Type B pancreatic cell (in vitro differentiated cells): ENCODE measurements at places on chromosomes 3 and 15.

- H3K27ac ChIP-seq, result no peak overlapping the region
- no peak for DNase-seq
- H3K4me3 ChIP-seq, result no peak overlapping the region
- peaks cover 14% of the 10 kb centered on the region for H3K4me1 ChIP-seq
Measured at GRCh38 chr3:156445117-156446090, 109.5 kb downstream of the SSR3 start.

- no peak overlapping the region for H3K4me3 ChIP-seq
- H3K36me3 ChIP-seq, result no peaks in the 10 kb centered on the region
- no peak overlapping the region for H3K27ac ChIP-seq
Measured at GRCh38 chr3:94607778-94608177, 544.9 kb downstream of the NSUN3 start.

DNA sequence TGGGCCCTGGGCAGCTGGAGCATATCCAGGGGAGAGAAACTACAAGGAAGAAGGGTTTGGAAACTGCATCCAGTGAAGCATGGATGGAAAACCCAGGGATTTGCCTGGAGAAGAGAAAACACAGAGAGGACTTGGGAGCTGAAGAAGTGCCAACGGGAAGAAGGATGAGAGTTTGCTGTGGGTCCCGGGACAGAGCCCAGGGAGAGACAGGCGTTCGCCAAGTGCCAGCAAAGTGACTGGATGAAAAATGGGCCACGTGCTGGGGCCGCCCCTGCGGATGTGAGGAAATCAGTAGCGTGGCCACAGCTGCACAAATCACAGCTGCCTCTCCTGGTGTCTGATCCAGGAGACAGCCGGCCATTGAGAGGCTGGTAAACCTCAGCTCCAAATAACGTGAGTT is 70.4 kb downstream of the HES1 start:
- peaks cover 15% of the 10 kb centered on the region for H3K27me3 ChIP-seq
- H3K4me1 ChIP-seq, result peaks cover 57% of the 10 kb centered on the region
- H3K27ac ChIP-seq, result peak overlapping the region; percentile 95
- DNase-seq, result no peak
- no peaks in the 10 kb centered on the region for H3K36me3 ChIP-seq
- H3K4me3 ChIP-seq, result peak overlapping the region; percentile 91

- peaks cover 97% of the 10 kb centered on the region for H3K27me3 ChIP-seq
- peak; percentile 90 for DNase-seq
- peaks cover 14% of the 10 kb centered on the region for H3K36me3 ChIP-seq
- H3K4me3 ChIP-seq, result peak overlapping the region; percentile 79
- peak overlapping the region; percentile 62 for H3K27ac ChIP-seq
- H3K4me1 ChIP-seq, result peaks cover 11% of the 10 kb centered on the region
Measured at GRCh38 chr3:147418808-147419701, 9.9 kb downstream of the ZIC1 start.

- H3K4me1 ChIP-seq, result no peaks in the 10 kb centered on the region
- H3K4me3 ChIP-seq, result no peak overlapping the region
- no peak overlapping the region for H3K27ac ChIP-seq
- no peaks in the 10 kb centered on the region for H3K27me3 ChIP-seq
- H3K36me3 ChIP-seq, result no peaks in the 10 kb centered on the region
- no peak for DNase-seq
Measured at GRCh38 chr3:78360849-78361248, 1321.0 kb downstream of the ROBO2 start.

- no peak for DNase-seq
- H3K27me3 ChIP-seq, result no peaks in the 10 kb centered on the region
- H3K4me3 ChIP-seq, result no peak overlapping the region
- H3K36me3 ChIP-seq, result peaks cover 3% of the 10 kb centered on the region
- no peak overlapping the region for H3K27ac ChIP-seq
Measured at GRCh38 chr15:81929557-81929956, 116.3 kb downstream of the MEX3B start.

DNA sequence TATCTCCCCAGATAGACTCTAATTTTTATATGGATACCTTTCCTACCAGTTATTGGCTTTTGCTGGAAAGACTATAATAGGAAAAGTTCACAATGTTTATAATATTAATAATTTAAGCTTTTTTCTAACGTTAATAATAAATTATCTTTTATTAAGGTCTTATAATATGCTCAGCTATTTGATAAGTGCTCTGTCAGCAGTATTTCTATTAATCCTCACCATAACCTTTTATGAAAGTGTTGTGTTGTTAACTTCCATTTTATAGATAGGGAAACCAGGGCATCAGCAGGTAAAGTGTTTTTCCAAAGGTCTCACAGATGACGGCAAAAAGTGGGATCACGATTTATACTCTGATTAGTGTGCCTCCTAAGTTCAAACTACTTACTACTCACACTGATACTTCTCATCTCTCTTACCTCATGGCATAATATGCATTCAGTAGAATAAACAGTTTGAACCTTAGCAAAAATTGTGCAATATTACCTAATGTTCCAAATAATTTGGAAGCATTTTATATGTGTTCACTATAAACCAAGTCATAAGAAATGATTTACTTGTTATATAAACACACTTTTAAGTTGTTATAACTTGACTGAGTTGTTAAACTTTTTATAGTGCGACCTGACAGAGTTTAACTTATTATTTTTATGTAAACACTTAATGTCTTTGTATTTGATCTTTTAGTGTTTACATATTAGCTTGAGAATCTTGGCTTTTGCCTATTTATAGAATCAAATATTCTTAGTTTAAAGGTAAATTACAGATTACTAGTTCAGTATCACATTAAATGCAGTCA is 274.9 kb upstream of the DCBLD2 start:
- no peaks in the 10 kb centered on the region for H3K4me1 ChIP-seq
- H3K4me3 ChIP-seq, result no peak overlapping the region
- no peaks in the 10 kb centered on the region for H3K36me3 ChIP-seq
- no peak overlapping the region for H3K27ac ChIP-seq
- H3K27me3 ChIP-seq, result peaks cover 5% of the 10 kb centered on the region

- H3K36me3 ChIP-seq, result no peaks in the 10 kb centered on the region
- H3K4me3 ChIP-seq, result no peak overlapping the region
Measured at GRCh38 chr3:105356396-105356795, 10.3 kb upstream of the ALCAM start.

GRCh38 chr3:38582941-38583645 is 66.4 kb downstream of the SCN5A start:
- peaks cover 4% of the 10 kb centered on the region for H3K4me1 ChIP-seq
- no peak overlapping the region for H3K27ac ChIP-seq
- peaks cover 4% of the 10 kb centered on the region for H3K27me3 ChIP-seq
- peak; percentile 68 for DNase-seq

DNA sequence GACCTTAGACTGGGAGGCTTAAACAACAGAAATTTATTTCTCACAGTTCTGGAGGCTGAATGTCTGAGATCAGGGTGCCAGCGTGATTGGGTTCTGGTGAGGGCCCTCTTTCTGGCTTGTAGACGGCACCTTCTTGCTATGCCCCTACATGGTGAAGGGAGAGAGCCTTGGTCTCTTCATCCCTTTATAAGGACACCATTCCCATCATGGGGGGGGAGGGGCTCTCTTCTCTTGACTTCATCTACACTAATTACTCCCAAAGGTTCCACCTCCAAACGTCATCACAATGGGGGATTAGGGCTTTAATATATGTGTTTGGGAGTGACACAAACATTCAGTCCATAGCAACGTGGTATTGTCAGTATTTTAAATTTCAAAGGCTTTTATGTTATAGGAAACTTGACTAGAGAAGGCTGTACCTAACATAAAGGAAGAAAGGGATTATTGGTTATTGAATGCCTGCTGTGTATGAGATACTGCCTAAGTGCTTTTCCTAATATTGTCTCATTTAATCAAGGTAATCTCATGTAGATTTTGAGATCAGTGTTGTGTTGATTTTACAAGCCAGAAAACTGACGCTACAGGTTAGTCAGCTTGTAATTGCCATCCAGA is 20.9 kb downstream of the SYN2 start:
- no peak for DNase-seq
- H3K36me3 ChIP-seq, result no peaks in the 10 kb centered on the region
- peaks cover 17% of the 10 kb centered on the region for H3K27me3 ChIP-seq
- H3K4me3 ChIP-seq, result no peak overlapping the region

- peaks cover 4% of the 10 kb centered on the region for H3K27me3 ChIP-seq
- no peaks in the 10 kb centered on the region for H3K36me3 ChIP-seq
Measured at GRCh38 chr3:130604806-130605205, 87.8 kb downstream of the COL6A6 start.

DNA sequence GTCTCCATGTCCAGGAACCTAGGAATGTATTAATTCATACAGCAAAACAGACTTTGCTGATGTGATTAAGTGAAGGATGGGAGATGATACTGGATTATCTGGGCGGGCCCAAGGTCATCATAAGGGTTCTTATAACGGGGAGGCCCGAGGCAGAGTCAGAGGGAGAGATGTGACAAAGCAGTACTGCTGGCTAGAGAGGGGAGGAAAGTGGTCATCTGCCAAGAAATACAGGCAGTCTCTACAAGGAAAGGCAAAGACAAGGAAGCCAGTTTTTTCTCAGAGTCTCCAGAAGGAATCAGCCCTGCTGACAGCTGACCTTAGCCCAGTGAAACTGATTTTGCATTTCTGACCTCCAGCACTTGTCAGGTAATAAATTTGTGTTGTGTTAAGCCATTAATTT is 66.2 kb upstream of the CORO2B start:
- H3K4me1 ChIP-seq, result peaks cover 15% of the 10 kb centered on the region
- peaks cover 11% of the 10 kb centered on the region for H3K27me3 ChIP-seq

GRCh38 chr15:80325206-80325605 is 73.2 kb upstream of the CTXND1 start:
- no peak overlapping the region for H3K4me3 ChIP-seq
- no peak for DNase-seq
- no peaks in the 10 kb centered on the region for H3K36me3 ChIP-seq
- no peak overlapping the region for H3K27ac ChIP-seq
- H3K4me1 ChIP-seq, result no peaks in the 10 kb centered on the region
- H3K27me3 ChIP-seq, result peaks cover 8% of the 10 kb centered on the region

DNA sequence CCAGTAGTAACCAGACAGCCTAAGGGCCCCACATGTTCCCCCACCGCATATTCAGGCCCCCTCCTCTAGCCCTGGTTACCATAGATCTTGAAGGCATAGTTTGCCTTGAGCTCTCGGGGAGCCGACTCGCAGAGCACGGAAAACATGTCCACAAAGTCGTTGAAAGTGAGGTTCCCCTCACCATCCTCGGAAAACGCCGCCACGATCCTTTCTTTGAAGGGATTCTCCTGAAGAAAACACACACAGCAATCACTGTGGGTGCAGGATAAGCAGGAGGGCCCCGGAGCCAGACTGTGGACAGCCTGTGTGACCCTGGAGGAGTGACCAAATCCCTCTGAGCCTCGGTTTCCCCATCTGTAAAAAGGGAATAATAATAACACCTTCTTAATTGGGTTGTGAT is 16.8 kb downstream of the SH2D7 start:
- no peaks in the 10 kb centered on the region for H3K36me3 ChIP-seq
- H3K27me3 ChIP-seq, result no peaks in the 10 kb centered on the region
- peaks cover 6% of the 10 kb centered on the region for H3K4me1 ChIP-seq
- no peak overlapping the region for H3K4me3 ChIP-seq

- H3K27ac ChIP-seq, result no peak overlapping the region
- H3K27me3 ChIP-seq, result no peaks in the 10 kb centered on the region
- H3K36me3 ChIP-seq, result no peaks in the 10 kb centered on the region
- DNase-seq, result no peak
Measured at GRCh38 chr15:50531766-50532165, 14.7 kb downstream of the USP50 start.

- H3K27me3 ChIP-seq, result no peaks in the 10 kb centered on the region
- H3K4me3 ChIP-seq, result no peak overlapping the region
- H3K4me1 ChIP-seq, result peaks cover 10% of the 10 kb centered on the region
- H3K27ac ChIP-seq, result no peak overlapping the region
Measured at GRCh38 chr3:194905696-194906095, 220.0 kb downstream of the FAM43A start.

DNA sequence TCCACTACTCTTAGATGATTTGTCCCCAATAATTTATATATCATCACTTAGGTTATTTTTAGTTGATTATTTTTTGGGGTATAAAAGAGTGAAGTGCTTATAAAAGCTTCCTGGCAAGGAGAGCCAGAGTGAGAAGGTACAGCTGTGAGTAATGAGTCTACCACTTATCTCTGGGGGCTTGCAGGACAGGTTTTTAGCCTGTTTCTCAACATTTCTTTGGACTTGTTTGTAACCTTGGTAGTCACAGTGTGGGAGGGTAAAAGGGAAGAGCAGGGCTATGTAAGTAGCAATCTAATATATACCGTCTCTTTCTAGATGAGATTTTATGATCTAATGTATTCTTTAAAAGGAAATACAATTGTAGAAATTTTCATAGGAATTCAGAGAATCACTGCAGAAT is 321.3 kb upstream of the GOLIM4 start:
- H3K27me3 ChIP-seq, result no peaks in the 10 kb centered on the region
- H3K36me3 ChIP-seq, result no peaks in the 10 kb centered on the region
- no peak for DNase-seq
- peak overlapping the region; percentile 68 for H3K4me3 ChIP-seq
- H3K4me1 ChIP-seq, result peaks cover 8% of the 10 kb centered on the region

DNA sequence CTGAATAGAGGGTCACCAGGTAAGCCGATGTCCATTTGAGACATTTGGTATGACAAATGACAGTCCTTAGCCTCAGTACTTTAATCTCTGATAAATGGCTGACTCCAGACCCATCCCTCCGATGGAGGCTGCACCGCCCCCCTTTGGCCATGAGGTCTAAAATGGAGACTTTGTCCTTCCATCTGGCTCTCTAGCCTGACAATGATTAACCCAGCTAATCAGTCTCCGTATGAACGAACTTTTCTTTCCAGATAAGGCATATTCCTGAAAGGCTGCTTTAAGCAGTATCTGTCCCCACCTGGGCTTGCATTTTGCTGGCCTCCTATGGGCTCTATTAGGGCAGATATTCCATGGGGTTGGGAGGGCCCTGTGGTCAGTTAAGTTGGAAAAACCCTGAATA is 10.8 kb upstream of the MYZAP start:
- H3K27ac ChIP-seq, result peak overlapping the region; percentile 20
- no peaks in the 10 kb centered on the region for H3K4me1 ChIP-seq
- H3K36me3 ChIP-seq, result no peaks in the 10 kb centered on the region
- no peak for DNase-seq

- H3K27me3 ChIP-seq, result no peaks in the 10 kb centered on the region
- peaks cover 4% of the 10 kb centered on the region for H3K36me3 ChIP-seq
- H3K4me1 ChIP-seq, result peaks cover 4% of the 10 kb centered on the region
- H3K4me3 ChIP-seq, result no peak overlapping the region
Measured at GRCh38 chr3:18100121-18100520, 325.0 kb downstream of the SATB1 start.

- no peak for DNase-seq
- peaks cover 4% of the 10 kb centered on the region for H3K27me3 ChIP-seq
- H3K4me1 ChIP-seq, result peaks cover 4% of the 10 kb centered on the region
- peak overlapping the region; percentile 46 for H3K27ac ChIP-seq
- no peak overlapping the region for H3K4me3 ChIP-seq
Measured at GRCh38 chr15:59553879-59554735, 57.5 kb upstream of the GCNT3 start.

GRCh38 chr3:53030619-53031449 is 15.0 kb downstream of the SFMBT1 start:
- no peaks in the 10 kb centered on the region for H3K27me3 ChIP-seq
- H3K27ac ChIP-seq, result no peak overlapping the region
- peaks cover 4% of the 10 kb centered on the region for H3K4me1 ChIP-seq
- H3K4me3 ChIP-seq, result no peak overlapping the region
- no peaks in the 10 kb centered on the region for H3K36me3 ChIP-seq
- DNase-seq, result no peak

DNA sequence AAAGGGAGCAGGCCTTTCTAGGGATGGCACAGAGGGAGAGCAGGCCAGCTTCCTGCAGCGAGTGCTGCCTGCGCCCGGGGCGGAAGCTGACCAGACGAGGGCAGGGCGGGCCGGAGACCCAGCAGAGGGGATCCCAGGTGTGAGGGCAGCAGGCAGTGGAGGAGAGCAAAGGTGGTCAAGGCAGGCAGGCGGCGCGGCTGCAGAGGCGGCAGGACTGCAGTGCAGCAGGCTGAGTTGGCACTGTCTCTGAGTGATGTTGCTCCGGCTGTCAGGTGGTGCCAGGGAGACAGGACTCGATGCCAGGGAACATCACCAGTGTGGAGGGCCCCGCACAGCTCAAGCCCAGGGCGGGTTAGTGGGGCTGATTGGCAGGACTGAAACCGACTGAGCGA is 22.3 kb upstream of the PLXNA1 start:
- DNase-seq, result no peak
